ENCODE measurements at places on chromosomes 16 and 17. TPM values are rescaled to one million over a fixed set of nuclear protein-coding genes. Genes with fewer than 3 reads are reported as not detected.

KRTAP17-1 gene
- not detected for total RNA-seq

DNA sequence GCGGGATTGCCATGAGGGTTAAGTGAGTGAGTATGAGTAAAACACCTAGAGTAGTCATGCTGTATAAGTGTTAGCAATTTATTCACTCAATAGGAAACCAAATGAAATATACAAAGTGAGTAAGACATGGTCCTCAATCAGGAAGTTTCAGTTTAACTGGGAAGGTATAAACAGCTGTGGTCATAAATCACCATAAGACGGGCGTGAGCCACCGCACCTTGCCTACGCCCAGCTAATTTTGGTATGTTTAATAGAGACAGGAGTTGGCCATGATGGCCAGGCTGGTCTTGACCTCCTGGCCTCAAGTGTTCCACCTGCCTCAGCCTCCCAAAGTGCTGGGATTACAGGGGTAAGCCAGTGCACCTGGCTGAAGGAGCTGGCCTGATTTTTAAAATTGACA lies 27.0 kb downstream of the RNF135 start:
- no peak for DNase-seq
- H3K27ac ChIP-seq: no peak overlapping the region
- peaks cover 29% of the 10 kb centered on the region for H3K36me3 ChIP-seq
- no peaks in the 10 kb centered on the region for H3K4me1 ChIP-seq

XAF1 gene
- 15.7 TPM for total RNA-seq

GRCh38 chr16:66440271-66440802 lies 13.2 kb downstream of the BEAN1 start:
- no peak for DNase-seq
- H3K27ac ChIP-seq: no peak overlapping the region
- no peaks in the 10 kb centered on the region for H3K36me3 ChIP-seq

DNA sequence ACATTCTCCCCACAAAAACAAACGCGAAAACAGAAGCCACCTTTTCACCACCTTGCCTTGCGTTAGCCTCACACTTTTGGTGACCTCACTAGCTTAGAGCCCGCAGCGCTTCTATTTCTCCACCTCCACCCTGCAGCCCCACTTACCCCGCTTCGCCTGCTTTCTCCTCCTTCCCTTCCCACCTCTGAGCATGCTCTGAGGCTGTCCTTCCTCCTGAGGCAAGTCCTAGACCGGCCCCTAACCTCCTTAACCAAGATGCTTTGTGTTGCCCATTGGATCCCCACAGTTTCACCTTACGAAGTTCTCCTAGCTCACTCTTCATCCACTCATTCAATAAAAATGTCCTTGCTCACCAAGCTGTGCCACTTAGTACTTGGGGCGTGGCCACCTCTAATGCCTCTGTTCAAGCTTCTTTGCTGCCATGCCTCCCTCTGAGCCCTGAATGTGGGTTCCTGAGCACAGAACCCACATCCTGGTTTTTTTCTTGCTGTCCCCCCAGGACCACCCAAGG lies 1.3 kb downstream of the GNGT2 start:
- peaks cover 22% of the 10 kb centered on the region for H3K27me3 ChIP-seq
- no peaks in the 10 kb centered on the region for H3K36me3 ChIP-seq
- H3K4me3 ChIP-seq: no peak overlapping the region
- no peak for DNase-seq
- no peaks in the 10 kb centered on the region for H3K4me1 ChIP-seq

- no peaks in the 10 kb centered on the region for H3K36me3 ChIP-seq
- DNase-seq: no peak
- H3K4me1 ChIP-seq: no peaks in the 10 kb centered on the region
- H3K27ac ChIP-seq: peak overlapping the region; percentile 59
These were observed 38.5 kb upstream of the MYOCD start for GRCh38 chr17:12627177-12627629.

DNA sequence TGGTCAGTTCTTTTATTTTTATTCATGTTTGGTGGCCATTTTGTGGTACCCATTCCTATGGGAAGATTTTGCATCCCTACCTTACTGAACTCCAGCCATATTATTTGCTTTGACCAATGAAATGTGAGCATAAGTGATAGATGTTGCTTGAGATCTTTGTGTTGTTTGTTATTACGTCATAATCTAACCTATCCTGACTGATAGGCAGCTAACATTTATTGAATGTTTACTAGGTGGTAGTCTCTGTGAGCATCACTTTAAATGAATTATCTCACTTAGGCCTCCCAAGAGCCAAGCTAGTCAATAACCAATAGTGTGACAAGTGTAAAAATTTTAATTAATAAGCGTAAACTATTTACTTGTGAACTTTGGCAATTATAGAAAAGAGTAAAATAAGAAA lies 37.6 kb downstream of the VMP1 start:
- peaks cover 25% of the 10 kb centered on the region for H3K36me3 ChIP-seq
- H3K4me1 ChIP-seq: no peaks in the 10 kb centered on the region
- no peak overlapping the region for H3K4me3 ChIP-seq

DNA sequence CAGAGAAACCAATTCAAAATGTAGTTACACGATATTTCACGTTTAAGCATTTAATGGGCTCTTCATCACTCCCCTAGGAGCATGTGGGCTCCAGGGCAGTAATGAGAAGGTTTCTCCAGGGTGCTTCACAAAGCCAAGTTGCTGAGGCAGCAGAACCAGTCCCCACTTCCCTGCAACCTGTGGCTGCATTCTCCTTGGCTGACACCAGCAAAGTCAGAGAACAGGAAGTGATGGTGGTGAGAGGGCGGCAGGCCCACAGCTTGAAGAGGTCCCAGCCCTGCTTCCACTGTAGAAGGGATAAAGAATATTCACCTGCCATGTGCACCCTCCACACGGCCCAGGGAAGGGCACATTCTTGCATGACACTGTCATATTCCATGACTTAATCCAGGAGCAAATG lies 133.2 kb downstream of the CBLN1 start:
- H3K4me1 ChIP-seq: no peaks in the 10 kb centered on the region
- no peak overlapping the region for H3K27ac ChIP-seq
- H3K36me3 ChIP-seq: no peaks in the 10 kb centered on the region
- no peaks in the 10 kb centered on the region for H3K27me3 ChIP-seq

DNA sequence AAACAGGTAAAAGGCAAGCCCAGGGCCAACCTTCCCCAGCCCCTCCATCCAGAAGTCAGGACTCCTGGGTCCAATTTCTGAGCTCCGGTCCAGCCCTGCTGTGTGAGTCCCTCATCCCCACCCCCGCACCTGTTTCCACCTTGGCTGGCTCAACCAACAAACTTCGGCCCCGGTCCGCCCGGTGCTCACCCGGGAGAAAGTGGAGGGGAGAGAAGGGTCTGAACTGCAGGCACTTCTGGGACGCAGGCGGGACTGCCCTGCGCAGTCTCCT lies 541 bp downstream of the RHBDF2 start:
- peak overlapping the region; percentile 94 for H3K27ac ChIP-seq

GRCh38 chr17:77779711-77780539 lies 178.6 kb upstream of the TNRC6C start:
- H3K4me3 ChIP-seq: no peak overlapping the region
- peaks cover 10% of the 10 kb centered on the region for H3K4me1 ChIP-seq
- no peaks in the 10 kb centered on the region for H3K27me3 ChIP-seq
- no peak for DNase-seq
- H3K27ac ChIP-seq: no peak overlapping the region
- H3K36me3 ChIP-seq: no peaks in the 10 kb centered on the region

GRCh38 chr16:80591071-80591915 lies 50.5 kb downstream of the DYNLRB2 start:
- no peak for DNase-seq
- H3K4me1 ChIP-seq: no peaks in the 10 kb centered on the region
- H3K27ac ChIP-seq: no peak overlapping the region
- no peaks in the 10 kb centered on the region for H3K27me3 ChIP-seq
- no peaks in the 10 kb centered on the region for H3K36me3 ChIP-seq

GRCh38 chr17:35895636-35896587 lies 15.8 kb upstream of the CCL5 start:
- no peaks in the 10 kb centered on the region for H3K4me1 ChIP-seq
- no peaks in the 10 kb centered on the region for H3K36me3 ChIP-seq
- H3K27ac ChIP-seq: no peak overlapping the region
- H3K4me3 ChIP-seq: no peak overlapping the region
- no peak for DNase-seq

SRL gene
- total RNA-seq: 446 TPM

DNA sequence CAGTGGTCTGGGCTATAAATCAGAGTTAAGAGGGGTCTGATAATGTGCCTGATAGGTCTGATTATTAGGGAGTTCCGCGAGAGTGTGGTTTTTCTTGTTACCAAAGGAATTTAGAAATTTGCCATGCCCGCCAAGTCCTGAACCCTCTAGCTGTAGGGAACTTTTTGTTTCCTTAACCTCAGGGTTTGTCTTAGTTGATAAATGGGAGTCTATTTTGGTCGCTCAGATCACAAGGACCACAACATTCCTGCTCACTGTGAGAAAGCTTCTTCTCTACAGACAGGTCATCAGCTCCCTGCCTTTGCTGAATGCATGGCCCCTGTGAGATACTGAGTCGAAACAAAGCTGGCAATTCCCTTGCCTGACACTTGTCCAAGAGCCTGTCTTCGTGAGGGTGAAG lies 497.8 kb downstream of the HS3ST4 start:
- H3K27ac ChIP-seq: no peak overlapping the region
- H3K36me3 ChIP-seq: no peaks in the 10 kb centered on the region
- no peaks in the 10 kb centered on the region for H3K27me3 ChIP-seq
- DNase-seq: no peak
- H3K4me1 ChIP-seq: no peaks in the 10 kb centered on the region

DNA sequence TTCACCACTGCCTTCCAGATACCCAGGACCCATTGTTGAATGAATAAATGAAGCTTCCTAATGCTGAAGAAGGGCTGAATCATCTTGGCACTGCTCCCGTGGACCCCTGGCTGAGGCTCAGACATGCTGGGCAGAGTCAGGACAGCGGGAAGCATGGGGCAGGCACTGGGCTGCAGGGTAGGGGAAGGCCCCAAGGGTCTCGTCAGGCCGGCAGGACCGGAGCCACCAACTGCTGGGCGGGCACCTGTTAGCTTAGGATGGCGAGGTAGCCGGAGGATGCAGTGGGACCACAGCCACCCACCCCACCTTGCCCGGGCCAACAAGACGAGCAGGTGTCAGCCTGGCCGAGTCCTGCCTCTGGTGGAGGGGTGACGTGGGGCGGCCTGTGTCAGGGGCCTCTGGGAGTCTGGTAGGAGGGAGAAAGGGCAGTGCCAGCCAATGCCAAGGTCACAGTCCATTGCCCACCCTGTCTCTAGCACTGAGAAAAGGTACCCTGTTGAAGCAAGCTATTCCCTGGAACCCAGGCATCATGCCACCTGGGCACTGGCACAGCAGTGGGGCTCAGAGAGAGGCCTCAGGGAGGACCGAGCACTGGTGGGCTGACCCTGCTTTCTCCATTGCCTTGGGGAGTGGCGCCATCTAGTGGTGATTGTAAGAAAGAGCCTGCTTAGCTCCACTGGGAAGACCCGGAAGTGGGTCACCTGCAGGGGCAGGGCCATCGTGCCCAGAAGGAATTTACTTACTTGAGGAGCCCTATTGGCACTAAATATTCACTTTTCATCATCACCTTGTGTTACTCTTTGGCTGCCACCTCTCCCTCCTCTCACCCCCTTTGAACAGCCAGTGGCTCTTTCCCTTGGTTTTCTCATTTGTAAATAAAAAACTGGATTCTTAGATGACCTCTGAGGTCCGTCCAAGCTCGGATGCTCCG lies 3.0 kb upstream of the DLX3 start:
- H3K27ac ChIP-seq: no peak overlapping the region
- H3K4me1 ChIP-seq: peaks cover 19% of the 10 kb centered on the region
- no peaks in the 10 kb centered on the region for H3K36me3 ChIP-seq
- DNase-seq: peak; percentile 44

SMIM36 gene
- not detected for total RNA-seq

DNA sequence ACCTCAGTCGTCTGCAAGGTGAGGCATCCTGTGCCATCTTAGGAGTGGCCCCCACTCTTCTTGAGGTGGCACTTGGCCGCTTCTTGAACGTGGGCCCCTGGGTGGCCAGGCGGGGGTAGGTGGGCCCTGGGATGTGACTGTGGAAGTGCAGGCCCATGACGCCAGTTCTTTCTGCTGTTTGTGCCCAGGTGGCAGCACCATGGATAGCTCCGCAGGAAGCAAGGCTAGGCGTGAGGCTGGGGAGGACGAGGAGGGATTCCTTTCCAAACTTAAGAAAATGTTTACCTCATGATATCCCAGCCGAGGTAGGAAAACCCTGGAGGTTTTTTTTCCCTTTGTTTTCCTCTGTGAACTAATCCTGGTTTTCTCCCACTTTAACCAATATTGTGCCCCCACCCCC lies 19.8 kb downstream of the NMRAL1 start:
- no peak overlapping the region for H3K27ac ChIP-seq
- no peaks in the 10 kb centered on the region for H3K4me1 ChIP-seq
- no peak overlapping the region for H3K4me3 ChIP-seq

DNA sequence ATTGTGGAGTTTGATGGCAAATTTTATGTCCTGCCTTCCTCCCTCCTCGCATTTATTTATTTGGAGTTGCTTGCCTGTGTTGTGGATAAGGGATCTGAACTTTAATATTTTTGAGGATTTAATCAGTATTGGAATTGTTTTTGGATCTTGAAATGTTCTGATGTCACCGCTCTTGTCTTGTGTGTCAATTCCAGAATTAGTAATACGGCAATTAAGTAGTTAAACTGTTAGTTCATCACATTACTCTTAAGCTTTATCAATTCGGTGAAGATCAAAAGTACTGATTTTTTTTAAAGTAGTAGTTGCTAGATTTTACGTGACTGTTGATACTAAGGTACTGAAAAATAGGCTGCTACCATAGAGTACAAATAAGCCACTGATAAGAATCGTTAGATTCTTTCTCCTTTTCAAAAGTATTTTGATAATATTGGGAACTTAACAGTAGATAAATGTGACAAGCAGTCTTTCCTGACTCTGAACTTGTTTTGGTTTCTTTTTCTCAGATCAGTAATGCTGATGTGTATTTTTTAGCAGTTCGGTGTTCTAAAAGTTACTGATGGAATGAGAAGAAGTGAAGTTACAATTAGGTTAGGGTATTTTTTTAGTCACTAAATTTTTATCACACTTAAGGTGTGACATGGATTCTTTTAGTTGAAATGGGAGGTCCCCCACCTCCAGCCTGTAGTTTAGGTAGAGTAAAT lies 2.0 kb downstream of the RBBP6 start:
- H3K4me3 ChIP-seq: peak overlapping the region; percentile 97
- H3K4me1 ChIP-seq: peaks cover 54% of the 10 kb centered on the region
- H3K27me3 ChIP-seq: no peaks in the 10 kb centered on the region
- no peaks in the 10 kb centered on the region for H3K36me3 ChIP-seq

GRCh38 chr17:2380950-2381649 lies 19.8 kb downstream of the MNT start:
- no peaks in the 10 kb centered on the region for H3K27me3 ChIP-seq
- no peak for DNase-seq
- H3K27ac ChIP-seq: no peak overlapping the region
- H3K36me3 ChIP-seq: no peaks in the 10 kb centered on the region
- H3K4me3 ChIP-seq: no peak overlapping the region

DNA sequence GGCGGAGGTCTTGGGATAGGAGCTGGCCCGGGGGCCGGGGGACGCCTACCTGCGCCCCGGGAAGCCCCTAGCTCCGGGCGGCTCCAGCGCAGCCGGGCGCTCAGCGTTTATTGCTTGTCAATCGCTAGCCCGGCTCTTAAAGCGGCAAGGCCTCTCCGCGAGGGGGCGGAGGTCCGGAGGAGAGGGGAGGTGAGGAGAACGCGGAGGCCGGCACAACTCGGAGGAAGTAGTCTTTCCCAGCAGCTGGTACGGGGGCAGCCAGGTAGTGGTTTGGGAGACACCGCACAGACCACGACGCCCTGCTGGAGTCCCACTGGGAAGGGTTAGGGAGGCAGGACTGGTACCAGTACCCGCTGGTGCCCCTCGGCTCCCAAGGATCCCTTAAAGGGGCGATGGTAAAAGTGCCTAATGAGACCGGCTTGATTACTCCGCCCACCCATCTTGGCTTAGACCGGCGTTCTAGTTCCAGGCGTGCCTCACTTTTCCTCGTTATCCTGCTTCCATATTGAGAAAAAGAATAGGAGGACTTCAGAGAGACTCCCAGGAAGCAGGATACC lies at the start of gene MPP2:
MPP2 (minus strand) TSS at position 112 of the 557 bp plus-strand sequence. CDS start 3,076 bp downstream, outside the sequence.
- H3K4me1 ChIP-seq: peaks cover 10% of the 10 kb centered on the region
- no peak for DNase-seq
- peak within 1 kb of the TSS; percentile 72 for H3K27ac ChIP-seq
- no peaks in the 10 kb centered on the region for H3K36me3 ChIP-seq

All from gastrocnemius medialis (tissue), 4 donors.